ENCODE measurements at places on chromosomes 7 and 10. TPM values are rescaled to one million over a fixed set of nuclear protein-coding genes. Genes with fewer than 3 reads are reported as not detected.

The IL15RA gene
- total RNA-seq, result 3.0 TPM

The ANXA7 gene
- total RNA-seq, result 109 TPM

The KNDC1 gene
- 1.4 TPM for total RNA-seq

The AASS gene
- total RNA-seq, result 0.17 TPM

The RPEL1 gene
- 0.09 TPM for total RNA-seq
